Ureter (tissue), 1 donor: ENCODE measurements at places on chromosomes 11 and 22.

DNA sequence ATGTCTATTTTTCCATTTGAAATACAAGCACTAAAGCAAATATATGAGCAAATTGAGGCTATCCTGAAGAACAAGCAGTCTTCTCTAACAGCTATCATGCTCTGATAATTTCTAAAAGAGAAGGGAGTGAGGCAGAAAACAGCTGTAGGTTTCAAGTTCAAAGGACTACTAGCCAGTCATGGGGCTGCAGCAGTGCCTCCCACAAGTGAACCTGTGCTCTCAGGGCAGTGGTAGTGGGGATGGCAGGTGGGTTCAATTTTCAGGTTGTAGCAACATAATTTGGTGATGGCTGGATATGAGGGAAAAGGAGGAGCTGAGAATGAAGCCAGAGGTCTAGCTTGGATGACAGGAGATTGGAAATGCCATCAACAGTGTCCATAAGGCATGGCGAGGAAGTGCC lies 93.5 kb upstream of the ARHGAP20 start:
- DNase-seq: no peak

DNA sequence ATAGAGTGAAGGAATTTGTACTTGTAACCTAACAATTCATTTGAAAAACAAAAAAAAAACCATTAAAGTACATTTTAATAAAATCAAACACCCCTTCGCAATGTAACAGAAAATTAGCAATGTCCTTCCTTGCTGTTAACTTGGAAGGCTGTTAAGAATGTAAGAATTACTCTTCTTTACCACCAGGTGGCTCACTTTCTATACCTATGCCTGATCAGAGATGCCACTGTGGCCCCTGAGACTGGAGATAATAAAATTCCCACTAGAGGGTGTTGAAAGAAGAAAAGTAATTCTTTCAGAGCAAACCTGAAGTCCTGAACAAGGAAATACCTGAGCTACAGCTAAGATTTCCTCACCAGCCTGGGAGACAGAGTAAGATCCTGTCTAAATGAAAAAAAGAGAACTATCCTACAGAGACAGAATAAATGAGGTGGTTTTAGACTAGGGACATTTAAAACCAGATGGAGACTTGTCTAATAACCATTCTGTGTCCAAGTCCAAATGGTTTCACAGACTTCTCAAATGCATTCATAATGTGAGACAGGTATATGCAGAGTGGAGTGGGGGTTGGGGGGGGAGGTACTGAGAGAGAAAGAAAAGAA lies 1089.3 kb downstream of the FAM181B start:
- DNase-seq: no peak

DNA sequence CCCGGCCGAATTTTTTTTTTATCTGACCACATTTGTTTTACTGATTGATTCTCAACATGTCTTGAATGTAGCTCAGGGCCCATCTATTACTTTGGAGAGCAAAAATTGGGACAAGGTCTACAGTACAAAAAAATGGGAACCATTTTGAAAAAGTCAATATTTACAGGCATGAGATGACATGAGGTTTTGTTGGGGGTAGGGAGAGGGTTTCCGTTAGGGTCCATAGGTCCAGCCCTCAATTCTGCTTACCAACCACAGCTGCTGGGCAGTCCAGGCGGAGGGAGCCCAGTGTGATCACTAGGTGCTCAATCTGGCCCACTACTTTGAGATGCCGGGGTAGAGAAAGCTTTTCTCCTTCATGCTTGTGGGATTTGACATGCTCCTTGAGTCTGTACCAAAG lies 18.3 kb downstream of the NRIP3 start:
- no peak for DNase-seq

DNA sequence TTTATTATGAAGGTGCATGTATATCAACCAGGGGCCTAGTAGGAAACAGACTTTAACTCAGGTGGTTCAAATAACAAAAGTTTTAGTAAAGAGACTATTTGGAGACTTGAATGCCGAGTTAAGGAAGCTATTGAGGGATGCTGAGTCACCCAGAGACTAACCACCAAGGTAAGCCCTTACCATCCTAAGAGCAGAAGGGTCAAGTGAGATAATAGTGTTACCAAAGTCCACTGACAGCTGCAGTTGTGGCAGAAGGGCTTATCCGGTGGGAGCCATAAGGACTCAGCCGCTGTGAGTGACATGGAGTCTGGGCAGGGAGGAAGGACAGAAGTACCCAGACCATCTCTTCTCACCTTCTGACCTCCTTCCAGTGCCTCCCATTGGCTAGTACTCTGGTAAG lies 134.0 kb downstream of the INSC start:
- DNase-seq: no peak

GRCh38 chr11:128336203-128336602 lies 251.2 kb downstream of the ETS1 start:
- DNase-seq: peak; percentile 64

DNA sequence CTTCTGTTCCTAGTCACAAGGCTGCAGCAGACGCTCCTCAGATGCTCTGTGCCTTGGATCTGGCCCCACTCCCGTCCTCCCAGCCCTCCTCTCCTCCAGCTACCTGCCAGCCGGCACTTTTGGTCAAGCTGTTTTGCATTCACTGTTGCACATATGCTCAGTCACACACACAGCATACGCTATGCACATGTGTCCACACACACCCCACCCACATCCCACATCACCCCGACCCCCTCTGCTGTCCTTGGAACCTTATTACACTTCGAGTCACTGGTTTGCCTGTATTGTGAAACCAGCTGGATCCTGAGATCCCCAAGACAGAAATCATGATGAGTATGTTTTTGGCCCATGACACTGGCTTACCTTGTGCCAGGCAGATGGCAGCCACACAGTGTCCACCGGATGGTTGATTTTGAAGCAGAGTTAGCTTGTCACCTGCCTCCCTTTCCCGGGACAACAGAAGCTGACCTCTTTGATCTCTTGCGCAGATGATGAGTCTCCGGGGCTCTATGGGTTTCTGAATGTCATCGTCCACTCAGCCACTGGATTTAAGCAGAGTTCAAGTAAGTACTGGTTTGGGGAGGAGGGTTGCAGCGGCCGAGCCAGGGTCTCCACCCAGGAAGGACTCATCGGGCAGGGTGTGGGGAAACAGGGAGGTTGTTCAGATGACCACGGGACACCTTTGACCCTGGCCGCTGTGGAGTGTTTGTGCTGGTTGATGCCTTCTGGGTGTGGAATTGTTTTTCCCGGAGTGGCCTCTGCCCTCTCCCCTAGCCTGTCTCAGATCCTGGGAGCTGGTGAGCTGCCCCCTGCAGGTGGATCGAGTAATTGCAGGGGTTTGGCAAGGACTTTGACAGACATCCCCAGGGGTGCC lies 109.8 kb downstream of the BCR start:
- no peak for DNase-seq

GRCh38 chr11:104191124-104191523 lies 27.2 kb upstream of the PDGFD start:
- no peak for DNase-seq

- DNase-seq: no peak
These were observed 26.8 kb upstream of the CELSR1 start for GRCh38 chr22:46564084-46564714.

- no peak for DNase-seq
These were observed 21.2 kb downstream of the PPP6R3 start for GRCh38 chr11:68481579-68482240.

- DNase-seq: no peak
These were observed 9.1 kb downstream of the CPT1A start for GRCh38 chr11:68832476-68833181.

DNA sequence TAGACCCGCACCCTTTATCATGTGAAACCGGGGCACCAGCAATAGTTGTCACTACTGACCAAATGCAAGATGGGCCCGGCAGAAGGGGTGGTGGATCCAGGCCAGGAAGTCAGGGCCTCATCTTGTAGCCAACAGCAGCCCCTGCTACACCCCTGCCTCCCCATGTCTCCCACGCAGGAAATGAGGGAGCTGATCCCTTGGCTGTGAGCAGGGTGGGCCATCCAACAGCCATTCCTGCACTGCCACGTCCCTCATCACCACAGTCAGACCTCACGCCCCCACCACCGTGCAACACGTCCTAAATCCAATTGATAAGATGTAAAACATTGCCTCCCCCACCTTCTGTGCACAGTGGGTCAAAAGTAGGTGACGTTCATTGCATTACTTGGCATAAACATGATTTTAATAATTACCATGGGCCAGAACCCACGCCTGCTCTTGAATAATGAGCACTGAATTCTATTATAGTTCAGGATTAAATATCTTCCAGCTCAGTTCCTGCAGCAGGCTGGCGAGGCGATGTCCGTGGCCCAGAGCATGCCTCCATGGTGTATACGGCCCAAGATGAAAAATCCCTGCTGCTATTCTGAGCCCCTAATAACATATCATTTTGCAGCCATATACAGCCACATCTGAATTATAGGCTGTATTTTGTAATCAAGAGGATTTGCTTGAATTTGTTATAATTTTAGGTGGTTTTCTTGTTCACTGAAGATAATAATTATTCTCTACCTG lies 1373.8 kb downstream of the BRD1 start:
- no peak for DNase-seq

DNA sequence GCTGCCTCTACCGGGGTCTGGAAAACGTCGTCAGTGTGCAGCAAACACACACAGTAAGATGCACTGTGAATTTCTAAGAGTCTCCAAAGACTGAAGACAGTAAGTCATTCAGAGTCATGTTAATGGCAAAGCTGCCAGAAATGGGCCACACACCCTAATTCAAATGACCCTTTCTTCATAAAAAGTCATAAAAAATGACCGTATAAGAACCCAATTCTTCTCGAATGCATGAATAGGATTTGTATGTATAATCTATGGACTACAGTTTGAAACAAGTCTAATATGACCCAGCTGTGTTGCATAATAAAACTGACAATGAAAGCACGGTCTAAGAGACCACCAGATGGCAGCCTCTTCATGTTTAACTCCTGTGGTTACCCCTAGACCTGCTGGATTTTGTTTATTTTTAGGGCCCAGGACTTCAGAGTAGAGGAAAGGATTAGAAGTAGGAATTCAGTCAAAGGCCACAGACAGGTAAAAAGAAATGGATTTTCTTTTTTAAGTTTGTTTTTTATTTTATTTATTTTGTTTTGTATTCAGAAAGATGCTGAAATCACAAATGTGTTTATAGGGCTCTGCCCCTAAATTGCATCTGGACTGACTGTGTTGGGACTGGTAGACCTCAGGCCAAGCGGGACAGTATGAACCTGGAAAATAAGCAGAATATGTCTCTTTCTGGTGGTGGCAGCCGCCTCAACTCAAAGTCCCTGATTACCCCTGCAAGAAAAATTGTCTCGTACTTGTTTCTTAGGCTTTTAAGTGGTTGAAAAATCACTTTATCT lies 32.1 kb upstream of the SLC5A12 start:
- peak; percentile 44 for DNase-seq

DNA sequence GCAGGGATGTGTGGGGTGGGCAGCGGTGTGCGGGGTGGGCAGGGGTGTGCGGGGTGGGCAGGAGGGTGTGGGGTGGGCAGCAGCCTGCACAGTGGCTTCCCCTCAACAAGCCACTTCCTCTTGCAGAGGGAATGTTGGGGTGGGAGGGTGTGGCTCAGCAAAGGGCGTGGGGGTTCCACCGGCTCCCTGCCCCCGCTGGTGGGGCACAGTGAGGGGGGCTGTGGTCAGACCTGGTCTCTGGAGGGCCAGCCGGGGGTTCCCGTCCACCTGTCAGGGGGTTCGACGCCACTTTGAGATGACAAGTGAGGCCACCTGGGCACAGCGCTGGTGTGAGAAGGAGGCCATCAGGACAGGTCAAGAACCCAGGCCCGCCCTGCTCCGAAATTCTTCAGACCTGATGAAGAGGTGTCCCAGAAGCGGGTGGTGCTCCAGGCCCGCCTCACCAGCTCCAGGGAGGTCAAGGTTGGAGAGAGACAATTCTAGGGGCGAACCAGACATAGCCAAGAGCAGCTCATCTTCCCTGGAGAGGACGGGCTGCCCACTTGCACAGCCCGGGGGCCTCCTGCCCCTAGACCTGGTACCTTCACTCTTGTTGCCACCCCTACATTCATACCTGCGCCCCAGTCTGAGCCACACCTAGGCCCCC lies 1.3 kb downstream of the C11orf21 start:
- DNase-seq: peak; percentile 44

GRCh38 chr11:38680746-38681145 lies 2082.7 kb upstream of the RAG2 start:
- no peak for DNase-seq

DNA sequence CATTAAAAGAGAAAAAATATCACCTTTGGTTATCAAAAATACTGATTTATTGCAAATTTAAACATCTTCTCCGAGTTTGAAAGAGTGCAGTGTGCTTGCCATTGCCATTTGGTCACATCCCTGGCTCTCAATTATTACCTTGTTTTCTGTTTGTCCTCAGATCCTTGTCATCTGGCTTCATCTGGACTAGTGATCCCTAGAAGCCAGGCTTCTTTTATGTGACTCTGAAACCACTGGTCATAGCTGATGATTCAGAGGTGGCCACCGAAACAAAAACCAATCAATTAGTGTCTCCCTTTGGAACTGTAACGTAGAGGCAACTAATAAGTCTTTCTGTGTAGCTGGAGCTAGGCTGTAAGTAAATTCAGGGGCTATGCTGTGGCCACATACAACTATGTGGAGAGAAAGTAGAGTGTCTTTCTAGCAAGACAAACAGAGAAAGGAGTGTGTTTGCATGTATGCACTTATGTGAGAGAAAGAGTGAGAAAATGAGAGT lies 237.9 kb downstream of the LUZP2 start:
- no peak for DNase-seq

DNA sequence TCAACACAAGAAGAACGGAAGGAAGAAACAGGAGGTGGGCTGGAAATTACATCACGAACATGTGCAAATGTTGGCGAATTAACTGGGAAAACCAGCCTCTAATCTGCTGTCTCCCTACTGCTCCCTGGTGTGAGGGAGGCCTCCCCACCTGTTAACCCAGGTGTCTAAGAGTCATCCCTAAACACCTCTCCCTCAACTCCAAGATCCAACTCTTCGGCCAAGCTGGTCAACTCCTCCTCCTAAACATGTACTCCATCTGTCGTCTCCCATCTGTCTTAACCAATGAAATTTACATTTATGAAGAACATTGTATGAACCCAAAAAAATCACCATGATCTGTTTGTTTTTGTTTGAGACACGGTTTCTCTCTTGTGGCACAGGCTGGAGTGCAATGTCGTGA lies 154.2 kb downstream of the LARGE1 start:
- no peak for DNase-seq

GRCh38 chr22:17732251-17732854 lies 41.9 kb downstream of the BID start:
- no peak for DNase-seq

GRCh38 chr11:61918251-61918937 lies 1.0 kb upstream of the RAB3IL1 start:
- DNase-seq: peak; percentile 38

- no peak for DNase-seq
These were observed 52.2 kb upstream of the CARS1 start for GRCh38 chr11:3109434-3109833.
